Lung microvascular endothelial cell (primary cell): ENCODE measurements at places on chromosomes 5 and 9. TPM values are rescaled to one million over a fixed set of nuclear protein-coding genes. Genes with fewer than 3 reads are reported as not detected.

The TNFSF15 gene
- 0.87 and 2.6 TPM in 2 replicates for total RNA-seq

The SHLD3 gene
- 2.6 and 3.6 TPM in 2 replicates for total RNA-seq

The RANBP3L gene
- under 0.01 and 0.20 TPM in 2 replicates for total RNA-seq

The RBM22 gene
- 13.1 and 17.1 TPM in 2 replicates for total RNA-seq

The CDC25C gene
- total RNA-seq: 0.79 and 3.9 TPM in 2 replicates
